Mesenchymal stem cell (in vitro differentiated cells and primary cell): ENCODE measurements at places on chromosomes 16 and 17.

GRCh38 chr16:546909-547770, 13.1 kb upstream of the PRR35 start:
- DNase-seq, result no peak

GRCh38 chr17:45149669-45150664, 1.7 kb downstream of the HEXIM1 start:
- peak; percentile 66 for DNase-seq

GRCh38 chr16:69406780-69407331, 17.6 kb upstream of the CYB5B start:
- no peak for DNase-seq

DNA sequence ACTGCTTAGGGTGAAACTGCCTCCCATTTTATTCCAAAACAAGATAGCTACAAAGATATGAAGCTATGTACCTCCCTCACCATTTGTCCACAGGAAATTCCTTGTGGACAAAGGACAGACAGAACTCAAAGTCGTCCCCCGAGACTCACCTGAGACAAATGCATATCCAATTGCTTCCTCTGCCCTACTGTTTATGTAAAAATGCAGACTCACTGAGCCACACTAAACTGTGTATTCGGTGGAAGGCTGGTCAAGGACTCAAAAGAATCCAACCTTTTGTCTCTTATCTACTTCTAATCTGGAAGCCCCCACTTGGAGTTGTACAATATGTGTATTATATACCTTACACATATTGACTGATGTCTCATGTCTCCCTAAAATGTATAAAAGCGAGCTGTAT, 288.0 kb upstream of the ERCC4 start:
- DNase-seq, result no peak

GRCh38 chr17:64747938-64748540, 85.9 kb upstream of the SMURF2 start:
- peak; percentile 70 for DNase-seq

- DNase-seq, result peak; percentile 97
Observed at GRCh38 chr16:11682655-11683096, 14.4 kb downstream of the SNN start.

GRCh38 chr17:77952368-77952767, 6.1 kb upstream of the TNRC6C start:
- no peak for DNase-seq

- DNase-seq, result no peak
Observed at GRCh38 chr16:63943566-63943965, 1178.3 kb downstream of the CDH11 start.

DNA sequence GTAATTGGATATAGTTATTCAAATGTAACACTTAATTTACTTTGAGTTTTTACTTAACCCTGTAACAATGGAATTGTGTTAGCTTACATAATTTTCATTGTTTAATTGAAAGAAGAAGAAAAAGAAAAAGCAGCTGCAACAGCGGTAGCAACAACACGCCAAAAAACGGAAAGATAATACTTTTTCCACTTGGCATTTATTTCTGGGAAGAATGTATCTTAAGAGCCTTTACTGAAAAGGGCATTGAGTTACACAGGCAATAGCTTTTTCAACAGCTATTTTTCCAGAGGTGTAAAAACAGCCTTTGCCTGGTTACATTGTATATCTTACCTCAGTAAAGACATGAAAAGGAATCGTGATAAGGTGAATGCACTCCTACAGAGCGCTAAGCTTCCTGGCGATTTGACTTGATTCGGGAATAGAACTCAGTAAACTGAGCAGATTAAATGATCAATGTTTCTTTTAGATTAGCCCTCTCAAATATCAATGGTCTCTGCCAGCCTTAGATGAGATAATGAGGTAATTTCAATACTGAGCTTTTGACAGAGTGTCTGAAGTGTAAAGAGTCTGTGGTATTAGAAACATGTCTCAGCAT, 311.3 kb downstream of the CDH13 start:
- DNase-seq, result no peak

- peak; percentile 25 for DNase-seq
Observed at GRCh38 chr17:50731575-50732460, 12.4 kb downstream of the LUC7L3 start.

DNA sequence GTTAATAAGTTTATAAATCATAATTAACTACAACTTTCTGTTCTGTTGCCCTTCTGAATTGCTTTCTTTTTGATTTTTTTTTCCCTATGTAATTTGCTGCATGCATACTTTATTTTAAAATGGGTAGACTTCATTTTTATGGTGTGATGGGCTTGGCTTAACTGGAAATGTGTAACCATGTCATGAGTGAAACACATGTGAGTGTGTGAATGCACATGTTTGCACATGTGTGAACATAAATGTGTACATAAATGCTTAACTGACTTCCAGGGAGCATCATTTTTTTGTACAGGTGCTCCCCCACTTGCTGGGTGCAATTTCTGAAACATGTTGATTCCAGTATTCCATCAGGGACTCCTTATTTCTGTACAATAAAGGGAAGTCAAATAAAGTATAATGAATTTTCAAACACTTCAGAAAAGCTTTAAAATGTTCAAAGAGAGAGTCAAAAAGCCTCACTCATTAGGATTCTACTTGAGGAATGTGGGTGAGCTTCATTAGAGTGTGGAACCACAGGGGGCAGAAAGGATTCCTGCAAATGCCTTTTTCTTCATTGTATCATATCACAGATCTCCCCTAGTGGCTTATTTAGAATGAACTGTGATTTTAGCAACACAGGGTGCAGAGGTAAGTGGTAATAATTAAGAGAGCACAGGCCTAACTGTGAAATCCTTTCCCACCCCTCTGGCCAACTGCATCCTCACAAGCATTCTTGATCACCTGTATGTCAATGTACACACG, 31.7 kb upstream of the CDH11 start:
- DNase-seq, result no peak

DNA sequence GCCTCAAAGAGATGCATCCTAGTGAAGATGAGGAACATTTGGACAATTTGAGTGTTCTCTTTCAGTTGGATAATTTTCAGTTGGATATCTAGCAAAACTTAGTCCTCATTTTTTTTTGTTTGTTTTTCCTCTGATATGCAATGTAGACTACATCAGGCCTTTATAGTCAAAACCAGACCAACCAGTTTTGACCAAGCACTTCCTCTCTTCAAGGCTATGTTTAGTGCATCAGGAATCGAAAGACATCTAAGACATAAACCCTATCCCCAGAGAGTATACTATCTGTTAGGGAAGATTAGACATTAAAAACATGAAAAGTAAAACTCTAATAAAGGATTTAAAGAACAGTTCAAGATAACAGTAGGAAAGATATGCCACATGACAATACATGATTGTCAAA, 256.1 kb downstream of the IRX3 start:
- DNase-seq, result no peak

DNA sequence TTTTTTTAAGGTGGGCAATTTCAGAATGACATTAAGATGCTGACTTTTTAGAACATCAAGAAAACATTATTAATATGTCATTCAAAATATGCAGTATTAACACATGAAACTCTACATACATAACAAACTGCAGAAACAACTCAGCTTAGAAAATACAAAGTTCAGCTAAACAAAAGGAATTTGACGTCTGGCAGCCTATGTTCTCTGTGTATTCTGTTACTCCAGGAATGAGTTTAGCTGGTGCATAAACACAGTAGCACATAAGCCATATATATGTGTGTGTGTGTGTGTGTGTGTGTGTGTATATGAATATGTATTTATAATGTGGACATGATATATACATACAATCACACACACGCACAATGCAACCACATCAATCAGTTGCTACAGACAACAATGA, 413.5 kb upstream of the PSMD7 start:
- no peak for DNase-seq

DNA sequence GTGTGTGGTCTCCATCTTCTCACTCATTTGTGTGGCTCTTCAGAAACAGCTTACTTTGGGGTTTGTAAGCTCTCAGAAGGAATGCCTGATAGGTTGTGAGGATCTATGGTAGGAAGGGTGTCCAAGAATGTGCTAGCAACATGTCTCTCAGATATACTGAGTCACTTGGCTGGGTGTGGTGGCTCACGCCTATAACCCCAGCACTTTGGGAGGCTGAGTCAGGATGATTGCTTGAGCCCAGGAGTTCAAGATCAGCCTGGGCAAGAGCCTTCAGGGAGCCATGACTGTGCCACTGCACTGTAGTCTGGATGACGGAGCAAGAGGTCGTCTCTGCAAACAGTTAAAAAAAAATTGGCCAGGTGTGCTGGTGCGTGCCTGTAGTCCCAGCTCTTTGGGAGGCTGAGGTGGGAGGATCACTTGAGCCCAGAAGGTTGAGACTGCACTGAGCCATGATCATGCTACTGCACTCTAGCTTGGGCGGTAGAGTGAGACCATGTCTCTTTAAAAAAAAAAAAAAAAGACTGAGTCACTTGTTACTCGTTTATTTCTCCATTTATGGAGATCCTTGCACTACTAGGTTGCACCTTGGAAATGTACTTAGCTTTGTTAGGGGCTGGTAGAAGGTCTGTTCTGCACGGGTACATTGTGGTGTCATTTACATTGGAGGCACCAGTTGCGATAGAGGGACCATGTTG, 232.0 kb downstream of the SNX29 start:
- DNase-seq, result no peak

GRCh38 chr17:17032131-17032692, 10.0 kb upstream of the MPRIP start:
- DNase-seq, result peak; percentile 94

DNA sequence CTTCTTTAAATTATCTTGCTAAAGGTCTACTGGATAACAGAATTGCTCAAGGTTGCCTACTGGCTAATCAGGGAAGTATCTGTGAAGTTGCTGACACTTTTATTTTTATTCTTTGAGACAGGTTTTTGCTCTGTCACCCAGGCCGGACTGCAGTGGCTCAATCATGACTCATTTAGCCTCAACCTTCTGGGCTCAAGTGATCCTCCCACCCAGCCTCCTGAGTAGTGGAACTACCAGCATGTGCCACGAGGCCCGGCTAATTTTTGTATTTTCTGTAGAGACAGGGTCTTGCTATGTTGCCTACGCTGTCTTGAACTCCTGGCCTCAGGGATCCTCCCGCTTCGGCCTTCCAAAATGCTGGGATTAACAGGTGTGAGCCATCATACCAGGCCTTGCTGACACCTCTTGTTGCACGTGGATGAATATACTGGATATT, 43.1 kb downstream of the GLG1 start:
- peak; percentile 68 for DNase-seq

GRCh38 chr16:74936902-74937560, 47.9 kb downstream of the WDR59 start:
- DNase-seq, result peak; percentile 82

DNA sequence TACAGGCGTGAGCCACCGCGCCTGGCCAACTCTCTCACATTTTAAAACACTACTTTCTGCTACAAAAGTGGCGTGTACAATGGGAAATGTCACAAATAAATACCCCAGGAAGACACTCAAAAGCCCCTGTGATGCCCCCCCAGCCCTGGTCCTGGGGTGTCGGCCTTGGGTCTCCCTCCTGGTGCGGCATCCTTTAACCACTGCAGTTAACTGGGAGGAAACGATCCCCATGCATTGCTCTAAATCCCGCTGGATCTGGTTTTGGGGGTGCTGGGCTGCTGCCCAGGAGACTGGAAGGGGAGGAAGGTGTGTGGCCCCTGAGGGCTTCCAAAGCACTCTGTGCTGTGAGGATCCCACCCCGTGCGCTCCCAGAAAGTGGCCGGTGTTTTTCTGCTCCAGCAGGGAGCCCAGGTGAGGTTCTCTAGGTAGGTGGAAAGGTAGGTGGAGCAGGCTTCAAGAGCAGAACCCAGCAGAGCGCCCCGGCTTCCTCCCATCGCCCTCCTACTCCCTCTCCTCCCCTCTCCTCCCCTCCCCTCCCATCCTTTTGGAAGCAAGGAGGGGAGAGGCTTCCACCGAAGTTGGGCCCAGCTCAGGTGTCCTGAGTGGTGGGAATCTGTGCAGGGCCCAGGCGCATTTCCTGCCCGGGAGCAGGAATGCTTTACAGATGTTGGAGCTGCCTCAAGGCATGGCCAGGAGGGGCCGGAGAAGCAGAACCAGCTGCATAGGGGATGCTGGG, 363.3 kb downstream of the SEC14L1 start:
- DNase-seq, result no peak

DNA sequence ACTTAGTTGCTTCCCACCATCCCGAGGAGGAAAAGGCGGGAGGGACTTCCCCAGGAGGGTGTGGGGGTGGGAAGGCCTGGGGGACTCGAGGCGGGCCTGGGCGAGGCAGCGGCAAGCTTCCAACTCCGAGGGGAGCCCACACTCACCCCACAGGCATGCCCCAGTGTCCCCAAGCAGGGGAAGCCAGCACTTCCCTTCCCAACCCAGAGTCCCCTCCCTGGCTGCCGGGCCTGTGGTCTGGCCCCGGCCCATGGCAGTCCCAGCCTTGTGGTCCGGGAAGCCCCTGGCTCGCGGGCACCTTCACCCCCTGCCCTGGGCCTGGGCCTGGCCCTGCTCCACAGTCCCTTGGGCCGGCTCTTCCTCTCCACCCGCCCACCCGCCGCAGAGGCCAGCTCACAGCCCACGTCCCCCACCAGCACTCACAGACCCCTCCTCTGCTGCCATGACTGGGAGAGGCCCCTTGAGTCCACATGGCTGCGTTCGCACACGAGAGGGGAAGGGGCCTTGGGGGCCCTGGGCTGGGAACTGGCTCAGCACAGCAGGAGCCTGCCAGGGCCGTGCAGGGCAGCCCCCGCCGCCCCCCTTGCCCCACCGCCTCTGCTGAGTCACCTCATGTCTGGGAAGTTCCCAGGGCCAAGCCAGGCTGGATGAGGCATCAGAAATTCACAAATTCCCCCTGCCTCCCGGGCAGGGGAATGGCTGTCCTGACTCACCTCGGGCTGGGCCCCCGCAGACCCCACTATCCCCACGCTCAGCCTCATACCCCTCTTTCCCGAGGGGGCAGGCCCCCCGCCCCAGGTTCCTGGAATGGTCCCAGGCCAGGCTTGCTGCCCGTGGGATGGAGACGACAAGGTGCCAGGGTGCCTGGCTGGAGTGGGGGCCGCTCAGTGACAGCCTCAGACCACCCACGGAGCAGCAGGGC, 27.8 kb downstream of the BAHCC1 start:
- peak; percentile 98 for DNase-seq

DNA sequence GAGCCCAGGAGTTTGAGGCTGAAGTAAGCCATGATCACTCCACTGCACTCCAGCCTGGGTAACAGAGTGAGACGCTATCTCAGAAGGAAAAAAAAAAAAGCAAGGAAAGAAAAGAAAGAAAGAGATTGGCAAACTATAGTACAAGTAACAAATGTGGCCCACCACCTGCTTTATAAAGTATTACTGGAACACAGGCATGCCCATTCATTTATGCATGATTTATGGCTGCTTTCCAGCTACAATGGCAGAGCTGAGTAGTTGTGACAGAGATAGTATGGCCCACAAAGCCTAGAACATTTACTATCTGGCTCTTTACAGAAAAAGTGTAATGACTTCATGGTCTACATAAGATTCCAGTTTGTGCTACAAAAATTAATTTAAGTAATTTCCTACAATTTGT, 23.6 kb downstream of the C16orf87 start:
- no peak for DNase-seq

DNA sequence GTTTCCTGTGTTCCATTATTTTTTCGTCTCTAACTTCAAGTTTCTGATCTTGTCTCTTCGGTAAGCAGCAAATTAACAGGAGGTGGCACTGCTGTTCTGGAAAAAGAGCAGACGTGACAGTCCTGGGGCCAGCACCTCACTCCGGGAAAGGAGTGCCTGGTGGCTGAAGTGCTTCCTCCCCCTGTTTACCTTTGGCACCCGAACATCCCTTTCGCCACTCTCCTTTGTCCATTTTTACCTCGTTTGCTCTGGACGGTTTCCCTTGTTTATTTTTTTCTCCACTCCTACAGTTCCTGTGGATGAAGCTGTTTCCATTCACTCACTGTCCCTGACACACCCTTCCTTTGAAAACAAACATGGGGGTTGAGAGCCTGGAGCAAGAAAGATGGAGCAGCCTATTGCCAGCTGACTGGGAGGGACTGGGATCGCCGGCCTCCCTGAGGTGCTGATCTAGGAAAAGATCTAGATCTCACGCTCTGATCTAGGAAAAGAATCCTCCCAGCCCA, 12.6 kb downstream of the SAP30BP start:
- DNase-seq, result peak; percentile 32
